ENCODE measurements at places on chromosomes 12 and 14.

DNA sequence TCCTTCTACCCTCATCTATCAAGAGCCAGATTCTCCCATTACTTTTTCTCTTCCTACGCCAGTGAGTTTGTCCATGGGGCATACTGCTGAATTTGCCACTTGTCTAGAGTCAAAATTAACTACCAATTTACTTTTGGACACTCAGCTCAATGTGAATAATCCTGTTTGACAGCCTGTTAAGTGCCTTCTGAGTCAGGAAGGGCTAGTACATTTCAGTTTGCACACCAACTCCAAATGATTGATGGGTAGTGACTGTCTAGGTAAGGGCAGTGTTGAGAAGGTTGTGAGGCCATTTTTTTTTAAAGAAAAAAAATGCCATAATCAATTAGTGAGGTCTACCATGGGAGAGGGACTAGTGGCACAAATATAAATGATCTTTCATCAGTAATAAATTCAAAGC is 21.8 kb upstream of the TRIM9 start:
- DNase-seq = no peak

- DNase-seq = no peak
These were observed 68.5 kb downstream of the SPPL3 start for GRCh38 chr12:120835657-120836056.

DNA sequence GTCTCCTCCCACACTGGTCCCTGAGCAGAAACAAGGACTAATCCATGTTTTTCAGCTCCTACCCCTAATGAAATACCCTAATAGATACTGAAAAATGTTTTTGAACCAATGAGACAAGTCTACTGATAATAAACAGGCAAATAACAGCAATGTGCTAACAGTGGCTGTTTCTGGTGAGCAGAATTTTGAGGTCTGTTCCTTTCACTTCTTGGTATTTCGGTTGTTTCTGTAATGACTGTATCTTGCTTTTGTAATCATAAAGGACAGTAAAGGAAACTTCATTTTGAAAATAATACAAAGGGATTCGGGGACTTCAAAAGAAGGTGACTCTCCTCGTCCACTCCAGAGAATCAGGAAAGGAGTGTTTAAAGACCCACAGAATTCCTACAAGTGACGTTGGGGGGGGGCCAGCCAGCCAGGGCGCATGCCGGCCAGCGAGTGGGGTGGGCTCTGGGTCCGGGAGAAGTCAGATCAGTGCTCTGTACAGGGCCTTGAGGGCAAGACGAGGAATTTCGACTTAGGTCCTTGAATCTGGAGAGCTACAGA is 1.1 kb upstream of the CD9 start:
- DNase-seq = no peak

DNA sequence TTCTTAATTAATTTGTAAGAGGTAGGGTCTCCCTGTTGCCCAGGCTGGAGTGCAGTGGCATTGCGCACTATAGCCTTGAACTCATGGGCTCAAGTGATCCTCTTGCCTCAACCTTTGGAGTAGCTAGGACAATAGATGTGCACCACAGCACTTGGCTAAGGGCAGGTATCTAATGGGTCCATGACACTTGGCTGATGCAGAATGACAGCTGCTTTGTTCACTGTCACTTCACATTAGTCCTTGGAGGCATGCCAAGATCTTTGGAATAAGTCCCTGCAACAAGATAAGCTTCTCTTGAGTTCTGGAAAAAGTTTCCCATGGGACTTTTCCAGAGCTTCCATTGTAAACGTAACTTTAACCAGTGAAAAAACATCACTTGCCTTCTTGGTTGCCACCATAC is 23.4 kb downstream of the COQ6 start:
- no peak for DNase-seq

All from right renal cortex interstitium (tissue), 3 donors.